ENCODE measurements at places on chromosomes 4 and X. TPM values are rescaled to one million over a fixed set of nuclear protein-coding genes. Genes with fewer than 3 reads are reported as not detected.
A peak's percentile ranks its signal among the peaks of the same experiment; 100 is the strongest.

DNA sequence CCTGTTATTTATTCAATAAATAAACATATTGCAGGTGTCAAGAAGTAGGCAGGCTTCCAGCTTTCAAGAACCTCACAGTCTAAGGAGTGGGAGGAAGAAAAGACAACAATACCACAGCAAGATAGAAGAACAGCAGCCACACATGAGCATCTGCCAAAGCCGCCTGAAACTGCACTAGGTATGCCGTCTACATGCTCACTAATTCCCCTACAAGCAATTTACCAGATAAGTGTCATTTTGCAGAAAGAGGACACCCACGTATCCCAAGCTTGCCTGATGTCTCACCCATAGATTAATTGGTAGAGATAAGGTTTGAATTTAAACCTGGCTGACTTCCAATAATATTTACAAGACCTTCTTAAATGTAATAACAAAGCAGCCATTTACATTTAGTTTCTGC is 439.4 kb upstream of the CPEB2 start:
- no peak for DNase-seq

- DNase-seq = no peak
These were observed at the start of gene PRSS48 for GRCh38 chr4:151276787-151277562. PRSS48 (plus strand) TSS chr4:151277161; CDS start chr4:151277173, 12 bp downstream.

GRCh38 chr4:73445383-73446335 is 9.6 kb downstream of the AFP start:
- no peak for DNase-seq

- no peak for DNase-seq
These were observed 48.0 kb upstream of the IGFBP7 start for GRCh38 chr4:57158221-57158620.

DNA sequence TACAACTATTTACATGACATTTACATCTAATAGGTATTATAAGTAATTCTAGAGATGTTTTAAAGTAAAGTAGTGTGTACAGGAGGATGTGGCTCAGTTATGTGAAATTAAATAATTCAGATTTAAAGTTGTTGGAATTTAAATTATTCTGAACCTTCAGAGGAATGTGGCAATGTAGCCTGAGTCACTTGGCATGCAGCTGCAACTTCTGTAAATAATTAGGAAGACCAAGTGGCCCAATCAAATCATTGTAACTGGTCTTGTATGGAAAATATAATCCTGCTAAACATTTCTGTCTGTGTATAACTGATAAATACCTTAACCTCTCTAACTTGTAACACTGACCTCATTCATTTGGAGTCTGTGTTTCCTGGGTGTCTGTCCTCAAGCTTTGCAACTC is 828.9 kb downstream of the GLUD2 start:
- no peak for DNase-seq

- DNase-seq = no peak
These were observed 1064.7 kb upstream of the GRIA3 start for GRCh38 chrX:122119361-122119760.

DNA sequence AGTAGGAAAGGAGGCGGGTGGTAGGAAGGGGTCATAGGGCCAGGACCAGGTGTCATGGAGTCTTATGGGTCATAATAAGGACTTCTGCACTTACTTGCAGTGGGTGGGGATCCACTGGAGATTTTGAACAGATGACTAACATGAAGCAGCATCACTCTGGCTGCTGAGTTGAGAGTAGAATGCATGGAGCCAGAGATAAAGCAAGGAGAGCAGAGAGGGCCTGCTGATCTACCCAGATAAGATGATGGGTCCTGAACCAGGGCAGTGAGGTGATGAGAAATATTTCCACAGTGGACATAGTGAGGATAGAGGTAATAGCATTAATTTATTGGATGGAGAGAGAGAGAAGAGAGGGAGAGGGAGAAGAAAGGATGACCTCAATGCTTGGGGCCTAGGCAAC is 48.0 kb downstream of the HCCS start:
- DNase-seq = no peak

GRCh38 chrX:104370089-104370488 is 115.4 kb upstream of the ESX1 start:
- DNase-seq = peak; percentile 22

DNA sequence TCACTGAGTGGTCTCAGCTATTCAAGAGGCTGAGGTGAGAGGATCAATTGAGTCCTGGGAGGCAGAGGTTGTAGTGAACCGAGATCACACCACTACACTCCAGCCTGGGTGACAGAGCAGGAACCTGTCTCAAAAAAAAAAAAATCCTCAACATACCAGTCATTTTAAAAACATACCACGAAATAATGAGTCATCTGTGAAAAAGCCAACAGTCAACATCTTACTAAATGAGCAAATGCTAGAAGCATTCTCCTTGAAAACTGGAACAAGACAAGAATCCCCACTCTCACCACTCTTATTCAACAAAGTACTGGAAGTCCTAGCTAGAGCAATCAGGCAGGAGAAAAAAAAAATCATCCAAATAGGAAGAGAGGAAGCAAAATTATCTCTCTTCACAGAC is 104.0 kb upstream of the ARHGEF9 start:
- DNase-seq = no peak

DNA sequence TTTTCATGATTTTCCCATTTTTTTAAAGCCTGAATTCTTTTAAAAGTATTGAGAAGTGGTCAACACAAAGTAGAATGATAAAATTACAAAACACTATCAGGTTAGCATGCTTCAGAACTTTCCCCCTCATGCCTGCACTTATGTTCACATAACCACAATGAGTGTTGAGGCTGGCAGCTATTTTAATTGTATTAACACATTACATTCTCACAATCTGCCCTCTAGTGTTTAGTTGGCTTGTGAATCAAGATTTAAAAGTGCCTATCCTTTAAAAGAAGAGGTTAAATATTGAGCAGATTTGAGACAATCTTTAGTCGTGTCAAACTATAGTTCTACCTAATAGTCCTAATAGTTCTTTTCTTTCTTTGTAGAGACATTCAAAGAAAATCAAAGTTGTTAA is 93.6 kb upstream of the NAP1L5 start:
- DNase-seq = no peak

DNA sequence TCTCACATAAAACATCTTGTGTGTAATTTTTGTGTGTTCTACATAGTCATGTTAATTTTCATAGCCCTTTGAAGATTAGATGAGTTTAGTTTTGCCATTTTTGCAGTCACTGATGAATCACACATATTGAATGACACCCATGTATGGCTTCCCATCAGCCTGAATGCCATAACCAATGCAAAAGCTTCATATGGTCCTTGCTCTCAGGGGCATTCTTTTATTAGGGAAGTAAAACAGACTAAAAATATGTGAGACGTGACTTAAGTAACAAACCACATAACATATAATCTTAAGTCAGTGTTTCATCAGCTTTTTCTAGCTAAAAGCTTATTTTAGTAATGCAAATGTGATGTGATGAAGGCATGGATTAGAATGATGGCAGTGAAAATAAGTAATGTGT is 8.2 kb downstream of the SLC25A4 start:
- DNase-seq = no peak

- DNase-seq = no peak
These were observed 1573.6 kb downstream of the TECRL start for GRCh38 chr4:62835631-62836030.

GRCh38 chrX:1902901-1903235 is 288.0 kb downstream of the ASMT start:
- DNase-seq = no peak

GRCh38 chrX:51334276-51334675 is 1.7 kb downstream of the NUDT10 start:
- DNase-seq = no peak

DNA sequence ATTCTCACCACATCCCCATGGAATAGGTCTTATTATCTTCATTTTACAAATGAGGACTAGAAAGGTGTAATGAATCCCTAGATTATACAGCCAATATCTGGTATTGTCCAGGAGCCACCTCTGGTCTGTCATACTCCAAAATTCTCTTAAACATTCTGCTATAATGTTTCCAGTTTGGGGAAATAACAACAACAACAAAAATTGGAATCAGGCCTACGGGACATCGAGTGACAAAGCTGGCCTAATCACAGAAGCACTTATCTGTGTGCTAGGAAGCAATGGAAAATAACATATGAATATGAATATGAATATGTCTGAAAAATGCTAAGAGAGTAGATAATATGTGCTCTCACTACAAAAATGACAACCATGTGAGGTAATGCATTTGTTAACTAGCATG is 264.1 kb downstream of the GASK1B start:
- DNase-seq = no peak

DNA sequence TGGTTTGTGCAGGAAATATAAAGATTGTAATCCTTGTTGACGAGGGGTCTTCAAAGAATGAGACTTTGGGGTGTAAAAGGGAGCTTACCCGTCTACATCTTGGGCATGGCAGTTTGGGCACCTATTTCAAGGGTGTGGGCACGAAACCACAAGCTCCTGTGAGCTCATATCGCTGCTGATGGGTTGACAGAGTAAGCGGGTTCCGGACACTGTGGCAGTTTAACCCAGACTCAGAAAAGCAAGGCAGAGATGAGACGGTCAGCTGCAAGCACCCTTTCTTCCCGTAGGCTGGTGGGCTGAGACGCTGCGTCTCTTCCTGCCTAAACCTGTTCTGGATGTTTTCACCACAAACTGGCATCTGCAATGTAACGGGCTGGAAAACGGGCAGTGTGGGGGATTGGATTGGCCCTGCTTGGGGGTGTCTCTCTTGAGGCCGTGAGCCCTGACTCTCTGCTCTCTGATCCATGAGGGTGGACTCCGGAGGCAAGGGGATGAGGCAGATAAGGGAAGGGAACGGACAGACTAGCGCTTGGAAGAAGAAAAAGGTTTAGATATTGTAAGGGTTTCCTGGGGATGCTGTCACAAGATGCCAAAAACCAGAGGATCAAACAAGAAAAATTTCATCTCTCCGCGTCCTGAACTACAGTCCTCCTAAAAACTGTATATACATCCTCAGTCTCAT is 237.5 kb downstream of the SHOX start:
- DNase-seq = no peak

DNA sequence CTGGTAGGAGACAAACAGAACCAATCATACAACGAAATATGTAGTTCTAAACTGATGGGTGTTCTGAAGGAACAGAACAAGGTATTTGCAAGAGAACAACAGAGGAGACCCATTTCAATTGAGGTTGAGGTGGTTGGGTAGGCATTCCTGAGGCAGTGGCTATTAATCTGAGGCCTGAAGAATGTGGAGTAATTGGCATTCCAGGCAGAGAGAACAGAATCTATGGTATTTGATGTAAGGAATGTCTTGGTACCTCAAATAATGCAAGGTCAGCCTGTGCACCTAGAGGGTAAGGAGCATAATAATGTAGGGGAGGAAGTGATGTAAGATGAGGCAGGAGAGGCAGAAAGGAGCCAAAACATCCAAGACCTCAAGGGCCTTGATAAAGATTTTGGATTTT is 109.5 kb upstream of the TEX13C start:
- DNase-seq = no peak

GRCh38 chr4:165359506-165359905 is 19.3 kb upstream of the CPE start:
- no peak for DNase-seq

DNA sequence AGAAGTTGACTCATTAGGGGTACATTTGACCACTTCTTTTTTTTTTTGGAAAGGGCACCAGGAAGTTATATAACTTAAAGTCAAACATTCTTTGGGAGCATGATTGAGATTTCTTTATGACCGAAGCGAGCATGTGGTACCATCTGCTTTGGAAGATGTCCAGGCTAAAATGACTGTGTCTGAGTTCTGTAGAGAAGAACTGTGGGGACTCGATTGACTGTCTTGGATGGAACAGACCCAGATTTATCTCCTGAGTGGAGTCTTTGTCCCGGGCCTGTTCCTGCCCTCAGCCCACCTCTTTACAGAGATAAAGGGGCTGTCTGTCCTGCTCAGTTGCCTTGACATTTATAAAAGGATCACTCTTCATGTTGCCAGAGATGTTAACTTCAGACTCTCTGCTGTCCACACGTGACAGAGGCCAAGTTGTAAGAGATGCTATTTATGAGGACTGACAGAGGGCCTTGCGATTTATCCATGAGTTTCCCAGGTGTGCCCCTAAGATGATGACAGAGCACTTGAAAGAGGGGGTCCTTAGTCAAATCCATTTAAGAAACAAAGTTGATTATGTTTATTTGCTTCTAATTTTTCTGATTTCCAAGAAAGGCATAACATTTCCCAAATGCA is 16.8 kb downstream of the SMIM20 start:
- no peak for DNase-seq

DNA sequence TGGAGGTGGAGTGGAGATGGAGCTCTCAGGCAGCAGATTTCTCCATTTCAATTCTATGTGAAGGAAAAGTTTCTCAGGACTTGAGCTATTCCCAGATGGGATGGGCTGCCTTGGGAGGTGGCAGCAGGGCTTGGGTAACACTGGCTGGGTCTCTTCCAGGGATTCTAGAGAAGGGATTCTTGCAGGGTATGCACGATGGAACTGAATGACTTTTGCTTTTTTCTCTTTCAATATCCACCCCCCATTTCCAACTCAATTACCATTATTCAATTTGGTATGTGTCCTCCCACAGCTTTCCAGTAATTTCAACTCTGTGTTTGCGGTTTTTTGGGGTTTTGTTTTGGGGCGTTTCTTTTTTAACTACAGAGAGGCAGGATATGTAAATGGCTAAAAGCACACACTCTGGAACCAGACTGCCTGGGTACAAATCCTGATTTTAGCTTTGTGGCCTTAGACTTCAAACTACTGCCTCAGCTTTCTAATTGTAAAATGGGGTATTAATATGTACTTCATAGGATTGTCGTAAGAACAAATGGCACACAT is 228.8 kb downstream of the EVC2 start:
- no peak for DNase-seq

- DNase-seq = no peak
These were observed 37.7 kb upstream of the NUDT6 start for GRCh38 chr4:122959981-122960610.

DNA sequence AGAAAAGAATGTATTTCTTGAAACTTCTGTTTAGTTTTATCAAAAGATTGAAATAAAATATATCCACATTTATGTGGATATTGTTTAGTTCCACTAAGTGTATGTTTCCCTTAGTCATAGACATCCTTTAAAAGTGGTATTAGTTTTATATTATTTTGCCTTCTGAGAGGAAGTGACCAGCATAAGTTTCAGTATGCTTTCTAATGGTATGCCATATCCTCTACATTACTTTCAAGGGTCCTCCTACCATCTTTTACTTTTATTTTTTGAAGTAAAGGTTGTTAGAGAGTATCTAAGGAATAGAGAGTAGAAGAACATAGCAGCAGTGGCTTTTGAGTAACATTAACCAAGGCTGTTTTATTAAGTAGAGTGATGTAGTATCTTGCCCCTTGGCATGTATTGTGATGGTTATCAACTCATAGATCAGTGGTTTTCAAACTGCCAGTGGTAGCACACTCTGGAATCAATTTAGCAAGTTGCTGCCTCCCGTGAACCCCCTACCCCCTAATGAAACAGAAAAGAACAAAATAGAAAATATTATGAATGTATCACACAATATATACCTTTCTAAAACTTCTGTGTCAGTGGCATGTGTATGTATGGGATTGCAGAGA is 44.8 kb downstream of the RBPJ start:
- no peak for DNase-seq

GRCh38 chr4:61828960-61829359 is 628.8 kb downstream of the ADGRL3 start:
- no peak for DNase-seq

CYLC1 gene
- polyA plus RNA-seq = not detected

FAM47A gene
- not detected for polyA plus RNA-seq

FMR1 gene
- polyA plus RNA-seq = 37.5 TPM

LSM6 gene
- polyA plus RNA-seq = 31.1 TPM

PAGE5 gene
- not detected for polyA plus RNA-seq

MAGEA12 gene
- polyA plus RNA-seq = not detected

EXOC1L gene
- polyA plus RNA-seq = not detected

HPGD gene
- polyA plus RNA-seq = 5.7 TPM

Data from forelimb muscle (tissue), 1 donor.